ENCODE measurements at places on chromosomes 7 and 10.
A peak's percentile ranks its signal among the peaks of the same experiment; 100 is the strongest.

DNA sequence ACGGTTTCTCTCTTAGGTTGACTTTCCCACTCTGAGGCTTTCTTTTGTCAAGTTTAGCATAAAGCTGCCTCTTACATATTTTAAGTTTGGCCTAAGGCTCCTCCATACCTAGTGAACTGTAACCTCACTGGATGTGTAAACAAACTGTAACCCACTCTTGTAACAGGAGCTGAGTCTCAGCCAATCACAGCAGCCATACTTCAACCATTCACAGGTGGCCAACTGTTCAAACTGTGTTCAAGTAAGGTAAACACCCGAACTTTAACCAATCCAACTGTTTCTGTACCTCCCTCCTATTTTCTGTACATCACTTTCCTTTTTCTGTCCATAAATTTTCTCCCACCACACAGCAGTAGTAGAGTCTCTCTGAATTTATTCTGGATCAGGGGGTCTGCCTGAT, 7.7 kb upstream of the NRBF2 start:
- no peak for DNase-seq

- no peak for DNase-seq
These were observed 63.0 kb downstream of the RALA start for GRCh38 chr7:39686261-39686924.

GRCh38 chr10:61135276-61135721, 191.3 kb upstream of the RHOBTB1 start:
- DNase-seq: peak; percentile 36

DNA sequence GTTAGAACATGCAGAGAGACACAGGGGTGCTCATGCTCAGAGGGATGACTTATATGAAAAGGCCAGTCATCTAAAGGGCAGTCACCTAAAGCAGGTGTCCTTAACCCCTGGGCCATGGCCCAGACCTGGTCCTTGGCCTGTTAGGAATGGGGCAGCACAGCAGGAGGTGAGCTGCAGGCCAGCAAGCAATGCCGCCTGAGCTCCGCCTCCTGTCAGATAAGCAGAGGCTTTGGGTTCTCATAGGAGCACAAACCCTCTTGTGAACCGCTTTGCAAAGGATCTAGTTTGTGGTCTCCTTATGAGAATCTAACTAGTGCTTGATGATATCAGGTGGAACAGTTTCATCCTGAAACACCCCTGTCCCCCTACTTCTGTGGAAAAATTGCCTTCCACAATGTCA, 14.5 kb downstream of the ANKRD7 start:
- no peak for DNase-seq

DNA sequence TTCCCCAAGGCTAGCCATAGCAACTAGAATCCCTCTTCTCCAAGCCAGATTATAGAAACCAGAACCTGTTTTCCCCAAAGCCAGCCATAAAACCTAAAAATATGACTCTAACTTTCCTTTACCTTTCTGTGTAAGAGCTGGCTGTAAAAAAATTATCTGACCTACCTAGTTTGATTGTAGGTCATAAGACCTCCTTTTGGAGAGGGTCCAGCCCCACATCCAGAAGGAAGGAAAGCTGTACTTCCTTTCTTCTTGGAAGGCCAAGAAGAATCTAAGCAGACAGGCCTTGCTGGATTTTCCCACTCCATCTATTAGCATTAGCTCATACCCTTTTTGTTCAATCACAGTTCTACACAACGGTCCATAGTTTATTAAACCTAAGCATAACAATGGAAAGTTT, 1006.3 kb downstream of the SORCS3 start:
- DNase-seq: no peak

GRCh38 chr7:45689797-45690761, 115.9 kb downstream of the ADCY1 start:
- DNase-seq: no peak

- no peak for DNase-seq
These were observed 28.1 kb upstream of the NFKB2 start for GRCh38 chr10:102367441-102367840.

DNA sequence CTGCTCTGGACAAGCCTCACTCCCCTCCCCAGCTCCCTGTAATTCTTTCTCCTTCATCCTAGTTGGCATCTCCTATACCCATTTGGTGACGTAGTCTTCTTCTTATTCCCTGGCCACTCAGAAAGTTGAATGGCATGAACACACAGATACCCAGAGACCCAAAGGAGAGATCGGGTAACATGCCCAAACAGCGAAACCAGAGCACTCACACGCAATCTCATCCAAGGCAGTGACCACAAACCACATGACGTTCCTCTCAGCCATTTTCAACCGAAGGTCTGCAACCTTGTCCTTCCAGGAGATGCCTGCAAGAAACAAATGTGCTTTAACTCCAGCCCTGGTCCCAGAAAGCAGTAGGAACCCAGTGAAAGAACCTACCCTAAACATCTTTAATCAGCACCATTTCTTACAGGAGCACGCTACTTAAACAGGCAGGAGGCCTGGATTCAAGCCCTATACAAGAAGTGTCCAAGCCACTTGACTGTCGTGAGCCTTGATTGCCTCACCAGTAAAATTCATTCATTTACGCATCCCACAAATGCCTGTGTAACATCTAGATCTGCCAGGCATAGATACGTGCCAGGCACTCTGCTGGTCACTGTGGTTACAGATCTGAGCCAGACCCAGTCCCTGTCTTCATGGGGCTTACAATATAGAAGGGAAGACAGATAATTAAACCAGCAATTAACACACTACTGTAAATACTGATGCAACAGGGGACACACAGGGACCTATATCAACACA, 37.1 kb downstream of the XPNPEP1 start:
- no peak for DNase-seq

DNA sequence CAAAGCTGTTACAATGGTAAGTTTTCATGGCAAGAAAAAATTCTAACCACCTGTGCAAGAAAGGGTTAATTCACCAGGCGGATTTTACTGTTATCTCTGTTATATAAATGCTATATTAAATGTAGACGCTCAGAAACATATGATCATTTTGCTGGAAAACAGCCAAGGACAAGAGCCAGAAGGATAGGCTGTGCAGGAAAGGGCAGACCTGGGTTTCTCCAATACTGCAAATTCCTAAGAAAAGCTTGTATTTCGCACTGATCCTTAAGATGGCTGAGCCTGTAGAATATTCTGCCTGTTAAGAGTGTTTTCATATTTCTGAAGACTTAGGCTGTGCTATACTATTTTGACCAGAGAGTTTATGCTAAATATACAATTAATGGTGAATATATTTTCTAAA, 564.1 kb upstream of the KCND2 start:
- no peak for DNase-seq

GRCh38 chr7:107506674-107507339, 37.0 kb downstream of the GPR22 start:
- peak; percentile 3 for DNase-seq

- no peak for DNase-seq
These were observed 28.7 kb downstream of the ST8SIA6 start for GRCh38 chr10:17425584-17426262.

DNA sequence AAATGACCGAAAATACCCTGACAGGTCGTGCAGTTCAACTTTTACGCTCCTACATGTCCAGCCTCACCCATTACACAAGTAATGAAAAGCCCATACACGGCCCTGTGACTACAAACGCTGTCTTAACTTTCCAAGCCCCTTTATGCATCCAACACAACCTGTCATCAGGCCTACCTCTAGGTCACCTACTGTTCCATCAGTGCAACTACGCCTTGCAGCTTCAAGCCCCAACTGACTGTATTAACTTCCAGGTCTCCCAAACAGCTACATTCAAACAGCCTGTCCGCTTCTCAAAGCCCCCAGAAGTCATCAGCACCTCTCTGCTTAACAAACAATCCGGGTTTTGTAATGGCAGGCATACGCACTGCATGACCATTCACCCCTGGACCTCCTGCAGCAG, 19.2 kb downstream of the ZNF107 start:
- no peak for DNase-seq

GRCh38 chr7:15104411-15105092, 202.0 kb upstream of the DGKB start:
- no peak for DNase-seq

DNA sequence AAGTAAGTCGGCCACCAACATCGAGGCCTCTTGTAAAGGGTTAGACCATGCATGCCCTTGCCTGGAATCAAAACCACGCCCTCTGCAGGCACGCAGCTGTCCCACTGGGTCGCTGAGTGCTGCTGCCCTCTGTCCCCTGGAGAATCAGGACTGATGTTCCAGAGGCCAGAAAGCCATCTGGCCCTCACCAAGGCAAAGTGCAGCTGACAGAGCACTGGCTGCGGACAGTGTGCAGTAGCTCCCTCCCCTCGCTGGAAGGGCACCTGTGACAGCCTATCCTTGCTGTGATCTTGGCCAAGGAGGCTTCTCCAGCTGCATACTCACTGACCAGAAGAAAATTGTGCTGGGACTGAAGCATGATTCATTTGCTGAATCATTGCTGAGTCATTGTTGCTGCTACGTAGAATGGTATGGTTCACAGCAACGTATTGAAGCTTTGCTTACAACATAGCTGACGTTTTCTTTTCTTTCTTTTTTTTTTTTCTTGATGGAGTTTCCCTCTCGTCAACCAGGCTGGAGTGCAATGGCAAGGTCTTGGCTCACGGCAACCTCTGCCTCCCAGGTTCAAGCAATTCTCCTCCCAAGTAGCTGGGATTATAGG, 30.4 kb downstream of the DDC start:
- no peak for DNase-seq

GRCh38 chr7:36863901-36864701, 139.8 kb upstream of the AOAH start:
- no peak for DNase-seq

GRCh38 chr10:86596266-86596665, 58.1 kb upstream of the OPN4 start:
- DNase-seq: no peak

DNA sequence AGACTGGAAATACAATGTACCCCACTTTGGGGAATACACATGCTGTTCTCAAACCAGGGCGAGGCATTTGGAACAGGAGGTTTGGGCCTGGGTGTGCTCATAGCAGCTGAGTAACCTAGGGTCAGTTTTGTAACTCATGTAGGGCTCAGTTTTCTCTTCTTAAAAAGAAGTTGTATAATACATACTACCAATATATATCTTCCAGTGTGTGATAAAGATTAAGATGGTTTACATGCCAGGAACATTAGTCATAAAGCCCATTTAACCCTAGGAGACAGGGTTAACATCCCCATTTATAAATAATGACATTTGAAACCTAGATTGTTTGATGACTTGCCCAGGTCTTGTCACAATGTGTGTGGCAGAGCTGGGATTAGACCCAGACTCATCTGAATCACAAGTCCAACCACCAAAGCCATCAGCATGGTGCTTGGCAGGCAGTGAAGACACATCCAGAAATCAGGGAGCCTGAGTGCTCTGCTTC, 6.0 kb downstream of the AKR1B10 start:
- DNase-seq: no peak

DNA sequence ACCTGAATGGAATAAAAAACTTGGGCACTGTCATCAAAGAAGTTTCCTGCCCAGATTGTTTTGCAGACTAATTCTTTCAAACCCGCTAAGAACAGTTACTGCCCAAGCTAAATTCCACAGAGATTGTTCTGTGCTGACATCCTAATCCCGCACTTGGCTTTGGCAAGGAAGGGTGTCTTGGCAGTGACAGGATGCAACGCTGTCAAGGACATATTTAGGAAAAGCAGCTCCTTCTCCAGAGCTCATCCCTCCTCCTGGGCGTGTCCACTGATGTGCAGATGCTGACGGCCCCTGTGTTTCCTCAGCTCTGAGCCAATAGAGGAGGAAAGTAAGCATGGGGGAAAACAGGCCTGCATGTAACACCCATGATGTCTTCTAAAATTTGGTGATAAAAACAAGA, 74.2 kb downstream of the EEPD1 start:
- DNase-seq: no peak

- no peak for DNase-seq
These were observed 44.4 kb downstream of the LRRC4 start for GRCh38 chr7:127986581-127987521.

DNA sequence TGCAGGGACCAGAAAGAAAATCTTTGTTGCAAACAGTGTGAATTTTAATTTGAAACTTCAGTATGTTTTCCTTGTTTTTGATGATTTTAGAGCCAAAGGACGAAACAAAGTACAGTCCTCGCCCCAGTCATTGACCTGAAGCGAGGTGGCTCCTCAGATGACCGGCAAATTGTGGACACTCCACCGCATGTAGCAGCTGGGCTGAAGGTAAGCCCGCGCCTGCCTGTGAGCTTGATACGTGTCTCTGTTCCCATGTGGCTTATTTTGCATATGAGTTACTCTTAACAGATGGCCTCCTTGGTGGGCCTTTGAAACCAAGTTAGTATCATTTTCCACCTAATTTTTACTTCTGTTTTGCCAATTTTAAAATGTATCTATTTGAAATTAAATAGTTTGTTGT, 12.3 kb downstream of the RBM17 start:
- peak; percentile 47 for DNase-seq

GRCh38 chr7:5681979-5682546, 99.4 kb downstream of the RNF216 start:
- no peak for DNase-seq

- DNase-seq: no peak
These were observed 82.5 kb upstream of the SEM1 start for GRCh38 chr7:96792115-96792514.

GRCh38 chr7:24981171-24981951, 1.4 kb upstream of the OSBPL3 start:
- peak; percentile 25 for DNase-seq

GRCh38 chr10:103103989-103104388, 89.1 kb downstream of the NT5C2 start:
- no peak for DNase-seq

DNA sequence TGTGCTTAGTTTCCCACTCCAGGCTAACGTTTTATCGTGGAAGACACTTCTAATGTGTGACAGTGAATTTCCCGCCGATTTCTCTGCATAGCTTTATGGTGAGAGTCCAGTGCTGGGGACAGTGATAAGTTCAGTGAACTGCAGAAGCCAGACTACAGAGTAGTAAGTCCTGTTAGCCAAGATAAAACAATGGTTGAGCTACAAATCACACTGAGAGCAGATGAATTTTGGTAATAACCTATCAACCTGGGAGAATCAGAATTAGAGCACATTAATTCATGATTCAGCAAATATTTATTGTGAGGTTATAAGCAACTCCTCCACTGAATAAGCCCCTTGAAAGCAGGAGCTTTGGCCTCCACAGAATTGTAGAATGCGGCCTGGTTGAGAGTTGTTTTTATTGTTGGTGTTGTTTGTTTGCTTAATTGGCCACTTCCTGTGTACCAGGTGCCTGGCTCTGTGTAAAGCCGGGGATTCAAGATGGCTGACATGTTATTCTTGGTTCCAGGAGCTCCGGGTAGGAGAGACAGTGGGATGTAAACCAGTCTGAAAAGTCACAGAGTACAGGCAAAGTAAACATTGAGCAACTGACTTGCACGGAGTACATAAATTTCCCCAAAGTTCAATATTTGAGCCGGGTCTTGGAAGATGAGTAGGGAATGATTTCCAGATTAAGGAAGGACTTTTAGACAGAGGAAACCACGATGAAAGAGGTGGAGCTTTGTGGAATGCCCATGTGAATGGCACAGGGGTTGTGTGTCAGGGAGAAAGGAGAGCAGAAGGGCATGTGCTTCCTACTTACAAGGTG, 112.7 kb downstream of the SNX10 start:
- no peak for DNase-seq

GRCh38 chr7:122746948-122747347, 44.2 kb upstream of the RNF148 start:
- DNase-seq: no peak

- no peak for DNase-seq
These were observed 482.1 kb downstream of the DNAJB6 start for GRCh38 chr7:157818701-157819454.
